Mammary epithelial cell (primary cell): ENCODE measurements at places on chromosomes 12 and 14. TPM values are rescaled to one million over a fixed set of nuclear protein-coding genes. Genes with fewer than 3 reads are reported as not detected.

DNA sequence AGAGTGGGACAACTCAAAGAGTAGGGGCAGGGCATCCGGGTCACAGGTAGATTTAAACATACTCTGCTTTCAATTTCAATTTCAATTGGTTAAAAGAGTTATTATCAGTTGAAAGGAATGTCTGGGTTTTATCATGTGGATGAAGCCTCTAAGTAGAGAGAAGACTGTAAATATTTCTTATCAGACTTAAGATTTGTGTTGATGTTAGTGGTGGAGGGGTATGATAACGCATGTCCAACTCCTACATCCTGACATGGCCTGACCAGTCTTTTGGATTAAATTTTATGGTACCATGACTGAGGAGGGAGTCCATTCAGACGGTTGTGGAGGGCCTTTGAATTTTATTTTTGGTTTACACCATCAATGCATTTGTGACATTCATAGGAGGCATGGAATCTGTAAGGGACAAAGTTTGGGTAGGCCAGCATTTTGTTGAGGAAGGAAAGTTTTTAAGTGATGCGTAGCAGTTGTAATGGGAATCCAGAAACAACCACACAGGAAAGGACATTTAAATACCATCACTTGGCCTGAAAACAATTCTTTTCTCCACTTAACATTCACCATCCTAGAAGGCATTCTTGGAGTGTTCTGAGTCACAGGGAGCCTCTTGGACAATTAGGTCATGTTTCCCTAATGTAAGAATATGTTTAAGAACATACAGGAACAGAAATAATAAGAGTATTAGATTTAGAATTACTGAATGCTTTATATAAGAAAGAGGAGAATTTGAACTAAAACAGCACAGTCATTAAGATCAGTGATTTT, 371.9 kb downstream of the ATP23 start:
- peak; percentile 35 for DNase-seq

DNA sequence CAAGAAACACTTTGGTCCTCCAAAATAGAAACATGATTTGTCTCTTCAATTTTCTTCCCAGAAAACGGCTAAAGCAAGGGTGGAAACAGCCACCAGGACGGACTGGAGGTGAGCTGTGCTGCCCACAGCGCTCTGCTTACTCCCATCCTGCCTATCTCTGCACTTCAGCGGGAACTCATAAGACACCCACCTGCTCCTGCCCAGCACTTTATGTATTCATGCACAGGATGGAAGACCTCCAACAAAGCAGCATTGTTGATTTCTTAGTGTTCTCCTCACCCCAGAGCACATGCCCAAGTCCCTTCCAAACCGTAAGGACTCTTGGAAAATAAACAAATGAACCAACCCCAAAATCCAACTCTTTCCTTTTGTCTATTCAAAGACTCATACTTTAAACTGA, 277.2 kb downstream of the MED13L start:
- no peak for DNase-seq

GPD1 gene
- 0.73 and 1.2 TPM in 2 replicates for total RNA-seq

DNA sequence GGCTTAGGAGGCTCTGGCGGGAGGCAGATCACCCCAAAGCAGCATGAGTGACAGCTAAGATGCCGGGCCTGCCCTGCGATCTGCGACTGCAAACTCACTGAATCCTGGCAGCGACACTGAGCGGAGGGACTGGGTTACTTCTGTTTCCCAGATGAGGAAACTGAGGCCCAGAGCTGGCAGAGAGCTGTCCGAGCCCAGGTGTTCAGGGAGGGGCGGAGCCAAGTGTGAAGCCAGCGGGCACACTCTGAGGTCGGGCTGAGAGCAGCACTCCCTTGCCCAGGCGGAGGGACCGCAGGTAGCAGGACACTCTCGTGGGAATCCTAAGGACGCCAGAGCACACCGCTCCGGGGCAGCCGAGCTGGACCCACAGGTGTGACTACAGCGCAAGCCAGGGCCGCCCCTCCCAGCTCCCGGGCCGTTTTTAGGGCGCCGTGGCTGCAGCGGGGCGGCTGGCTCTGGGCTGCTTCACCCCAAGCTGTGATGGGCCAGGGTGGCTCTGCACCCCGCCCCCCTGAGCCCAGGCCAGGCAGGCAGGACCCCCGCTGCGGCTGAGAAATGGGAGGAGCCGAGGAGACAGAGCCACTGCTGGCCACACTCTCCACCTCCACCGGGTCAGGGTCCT, 27.4 kb downstream of the MMP17 start:
- DNase-seq = no peak

DNA sequence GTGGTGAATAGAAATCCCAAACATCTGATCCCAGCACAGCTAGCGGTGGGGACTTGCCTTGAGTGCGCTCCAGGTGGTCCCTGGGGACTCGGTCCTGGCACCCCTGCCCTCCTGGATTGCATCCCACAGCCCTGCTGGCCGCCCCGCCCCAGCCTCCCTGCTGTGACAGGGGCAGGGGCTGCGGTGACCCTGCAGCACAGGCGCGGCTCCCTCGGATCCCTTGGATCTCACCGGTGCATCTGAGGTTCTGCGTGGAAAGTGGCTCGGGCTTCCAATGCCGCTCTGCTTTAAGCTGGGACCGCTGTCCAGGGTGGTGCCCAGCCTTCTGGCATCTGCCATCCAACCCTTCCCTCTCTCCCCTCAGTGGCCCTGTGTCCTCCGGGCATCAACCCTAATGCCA, 16.0 kb downstream of the ANKRD9 start:
- DNase-seq = no peak

TAS2R42 gene
- not detected for total RNA-seq

- no peak for DNase-seq
Observed at GRCh38 chr12:72337382-72337781, 65.2 kb downstream of the TRHDE start.

DNA sequence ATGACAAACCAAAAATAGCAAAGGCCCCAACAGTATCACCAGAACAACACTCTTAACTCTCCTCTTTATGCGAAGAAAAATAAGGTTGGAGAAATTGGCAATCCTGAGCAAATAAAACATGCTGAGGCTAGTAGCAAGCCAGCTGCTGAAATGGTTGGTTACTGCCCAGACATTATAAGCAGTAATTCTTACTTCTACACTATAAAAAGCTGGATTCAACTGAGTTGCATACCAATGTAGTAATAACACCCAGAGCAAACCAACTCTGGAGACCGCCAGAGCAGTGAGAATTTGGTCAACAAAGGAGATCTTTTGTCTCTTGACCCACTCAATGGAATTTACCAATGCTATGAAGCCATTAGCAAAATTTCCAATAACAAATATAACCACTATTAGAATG, 628 bp downstream of the TAS2R30 start:
- peak; percentile 47 for DNase-seq

KRT2 gene
- total RNA-seq = not detected in 2 replicates

SALL2 gene
- 0.78 and 3.2 TPM in 2 replicates for total RNA-seq

DNA sequence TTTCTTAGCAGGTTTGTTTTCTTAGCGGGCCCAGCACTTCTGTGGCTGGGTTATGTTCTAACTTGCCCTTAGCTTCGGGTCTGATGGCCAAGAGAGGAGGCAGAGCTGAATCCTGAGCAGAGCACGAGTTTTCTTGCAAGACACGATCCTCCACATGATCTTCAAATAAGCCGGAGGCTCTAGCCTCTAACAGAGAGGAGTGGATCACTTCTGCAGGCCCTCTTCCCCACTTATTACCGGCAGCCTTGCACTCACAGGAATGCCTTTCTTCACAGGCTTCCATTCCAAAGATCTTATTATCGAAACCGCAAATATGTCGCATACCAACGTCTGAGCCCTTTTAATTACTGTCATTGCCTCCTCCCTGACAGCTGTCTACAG, 79.5 kb downstream of the SINHCAF start:
- DNase-seq = peak; percentile 85

- peak; percentile 4 for DNase-seq
Observed at GRCh38 chr12:52715416-52715815, 12.1 kb upstream of the KRT77 start.

DNA sequence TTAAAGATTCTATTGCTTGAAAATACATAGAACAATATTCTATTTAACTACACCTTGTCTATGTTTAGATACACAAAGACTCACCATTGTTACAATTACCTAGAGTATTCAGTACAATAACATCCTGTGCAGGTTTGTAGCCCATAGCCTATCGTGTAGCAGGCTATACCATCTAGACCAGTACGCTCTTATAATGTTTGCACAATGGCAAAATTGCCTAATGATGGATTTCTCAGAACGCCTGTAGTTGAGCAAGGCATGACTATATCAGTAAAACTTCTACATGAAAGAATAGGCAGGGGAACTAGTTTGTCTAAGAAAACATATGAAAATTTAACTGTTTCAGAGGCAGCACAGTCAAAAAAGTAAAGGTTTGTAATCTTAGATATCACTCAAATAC, 375.9 kb downstream of the DAD1 start:
- peak; percentile 79 for DNase-seq

- DNase-seq = no peak
Observed at GRCh38 chr12:130969223-130969622, 15.5 kb downstream of the ADGRD1 start.

DNA sequence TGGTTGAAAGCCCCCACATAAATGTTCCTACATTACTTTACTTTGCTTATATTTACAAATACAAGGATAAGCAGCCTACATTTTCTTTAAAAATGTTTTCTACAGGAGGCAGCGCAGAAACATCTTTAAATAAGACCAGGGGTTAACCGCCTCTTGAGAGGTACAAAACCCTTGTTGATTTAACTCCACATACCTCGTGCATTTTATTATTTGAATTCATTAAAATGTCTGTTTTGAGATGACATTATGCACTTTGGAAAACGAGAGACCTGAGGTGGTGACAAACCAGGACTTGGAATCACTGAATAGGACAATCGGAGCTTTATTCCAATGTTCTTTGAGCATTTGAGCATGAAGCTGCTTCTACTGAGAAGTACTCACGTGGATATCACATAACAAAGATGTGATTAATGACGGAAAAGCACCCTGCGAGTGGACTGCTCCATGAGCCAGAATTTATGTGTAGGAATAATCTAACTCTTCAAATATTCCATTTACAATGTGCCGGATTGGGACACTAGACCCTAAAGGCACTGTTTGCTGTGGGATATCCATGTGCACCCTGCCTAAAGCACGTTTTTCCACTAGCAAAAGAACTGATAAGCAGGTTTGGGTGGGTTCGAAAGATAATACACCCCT, 746 bp upstream of the DUSP16 start:
- DNase-seq = peak; percentile 25

TPH2 gene
- not detected in 2 replicates for total RNA-seq

LTBP2 gene
- total RNA-seq = 322 TPM

GRCh38 chr12:128977441-128977840, 124.2 kb downstream of the GLT1D1 start:
- DNase-seq = no peak

DNA sequence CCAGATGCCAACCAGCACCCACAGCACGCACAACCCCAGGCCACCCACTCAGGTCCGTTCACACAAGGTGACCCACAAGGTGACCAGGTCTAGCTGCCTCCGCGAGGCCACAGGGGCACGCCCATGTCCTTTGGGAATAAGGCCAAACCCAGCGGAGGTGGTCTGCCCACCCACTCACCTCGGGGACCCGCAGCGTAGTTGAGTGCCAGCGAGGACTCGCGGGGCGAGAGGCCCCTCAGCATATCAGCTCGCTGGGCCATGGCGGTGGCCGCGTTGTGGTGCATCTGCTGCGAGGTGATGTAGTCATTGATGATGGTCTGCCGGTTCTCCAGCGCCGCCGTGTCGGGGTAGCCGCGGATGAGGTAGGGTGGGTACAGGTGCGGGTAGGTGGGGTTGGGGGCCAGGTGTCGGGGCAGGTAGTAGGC, 46.8 kb downstream of the RFLNA start:
- DNase-seq = no peak

RDH16 gene
- total RNA-seq = 0.16 and 0.19 TPM in 2 replicates

ART4 gene
- not detected in 2 replicates for total RNA-seq

GRCh38 chr12:76264611-76265012, 83.6 kb downstream of the BBS10 start:
- DNase-seq = peak; percentile 45

- no peak for DNase-seq
Observed at GRCh38 chr14:103088921-103089320, 4.9 kb downstream of the LBHD2 start.

CDH24 gene
- 5.5 and 5.6 TPM in 2 replicates for total RNA-seq

DNA sequence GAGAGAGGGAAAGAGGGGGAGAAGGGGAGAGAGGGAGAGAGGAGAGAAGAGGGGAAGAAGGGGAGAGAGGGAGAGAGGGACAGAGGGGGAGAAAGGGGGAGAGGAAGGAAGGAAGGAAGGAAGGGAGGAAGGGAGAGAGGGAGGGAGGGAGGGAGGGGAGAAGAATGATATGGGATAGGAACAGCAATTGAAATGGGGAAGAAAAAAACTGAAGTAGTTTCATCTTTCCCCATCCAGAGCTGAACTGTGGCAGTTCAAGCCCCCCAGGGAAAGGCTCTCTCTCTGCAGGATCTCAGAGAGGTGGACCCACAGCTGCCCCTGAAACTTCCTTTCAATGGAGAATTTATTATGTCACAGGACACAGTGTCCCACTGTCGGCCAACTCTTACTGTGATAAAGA, 136.9 kb downstream of the DPF3 start:
- no peak for DNase-seq

- DNase-seq = no peak
Observed at GRCh38 chr14:51419685-51420084, 179.6 kb downstream of the TMX1 start.

EXOC5 gene
- total RNA-seq = 67.0 TPM

OTX2 gene
- total RNA-seq = not detected in 2 replicates

KRT71 gene
- total RNA-seq = not detected in 2 replicates

TSPAN9 gene
- 17.7 and 30.3 TPM in 2 replicates for total RNA-seq

- no peak for DNase-seq
Observed at GRCh38 chr14:47322751-47323150, 352.7 kb downstream of the MDGA2 start.

GRCh38 chr12:104740668-104741067, 217.4 kb downstream of the SLC41A2 start:
- DNase-seq = no peak

GRCh38 chr14:61145034-61145902, 135.9 kb downstream of the TMEM30B start:
- peak; percentile 82 for DNase-seq

- DNase-seq = no peak
Observed at GRCh38 chr12:111155020-111155419, 213.9 kb downstream of the PHETA1 start.

C1QL4 gene
- total RNA-seq = not detected

ANKRD33 gene
- total RNA-seq = not detected

PTGDR gene
- not detected in 2 replicates for total RNA-seq

TSPAN19 gene
- total RNA-seq = 0.24 and 0.68 TPM in 2 replicates

GRCh38 chr14:87084908-87085307, 908.1 kb downstream of the GALC start:
- DNase-seq = no peak

KRT79 gene
- total RNA-seq = not detected

KRT83 gene
- total RNA-seq = not detected

DNA sequence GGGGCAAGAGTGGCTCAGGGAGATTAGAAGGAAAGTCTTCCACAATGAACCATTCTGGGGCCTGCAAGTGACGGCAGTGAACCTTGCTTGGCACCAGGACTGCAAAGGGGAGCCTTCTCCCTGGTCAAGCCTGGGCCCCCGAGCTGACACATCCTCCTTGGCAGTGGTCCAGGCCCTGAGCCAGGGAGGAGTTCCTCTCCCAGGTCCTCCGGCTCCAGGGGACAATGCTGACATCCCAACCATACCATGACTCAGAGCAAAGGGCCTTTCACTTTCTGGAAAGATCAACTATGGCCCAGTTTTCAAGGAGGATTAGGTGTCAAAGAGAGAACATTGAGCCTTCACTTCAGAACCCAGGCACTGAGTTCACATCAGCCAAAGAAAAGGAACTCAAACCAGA, 756.5 kb upstream of the TBX3 start:
- peak; percentile 37 for DNase-seq

GRCh38 chr12:5417500-5417899, 14.4 kb upstream of the NTF3 start:
- no peak for DNase-seq

- peak; percentile 32 for DNase-seq
Observed at GRCh38 chr14:34322940-34323418, 139.1 kb downstream of the SPTSSA start.

PTCSC3 gene
- not detected for total RNA-seq

ZC3H10 gene
- 2.3 and 2.7 TPM in 2 replicates for total RNA-seq
